ENCODE measurements at places on chromosomes 16 and 17.

- DNase-seq = no peak
These were observed 74.1 kb downstream of the ASIC2 start for GRCh38 chr17:33218698-33219601.

- peak; percentile 68 for DNase-seq
These were observed 8.1 kb upstream of the MT1E start for GRCh38 chr16:56617212-56618085.

DNA sequence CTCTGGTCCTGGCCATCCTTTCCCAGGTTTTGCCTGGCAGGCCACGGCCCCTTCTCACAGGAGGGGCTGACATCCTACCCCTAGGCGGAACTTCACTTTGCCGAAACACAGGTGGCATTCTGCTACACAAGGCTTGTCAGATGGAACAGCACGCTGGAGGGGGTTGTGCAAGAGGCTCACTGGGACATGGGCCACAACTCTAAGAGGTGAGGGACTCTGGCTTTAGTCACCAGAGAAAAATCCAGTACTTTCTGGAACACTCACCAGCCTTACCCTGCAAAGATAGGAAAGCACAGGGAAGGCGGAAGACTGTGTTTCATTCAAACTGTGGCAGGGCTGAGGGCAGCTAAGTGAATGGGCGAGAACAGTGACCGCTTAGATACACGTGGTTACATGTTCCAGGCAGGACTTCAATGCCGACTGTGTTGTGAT is 18.3 kb downstream of the CDC42EP4 start:
- DNase-seq = no peak

GRCh38 chr17:59373882-59374495 is 42.5 kb downstream of the YPEL2 start:
- no peak for DNase-seq

GRCh38 chr17:41718287-41718645 is 6.1 kb downstream of the GAST start:
- DNase-seq = no peak

- no peak for DNase-seq
These were observed 116.5 kb downstream of the BANP start for GRCh38 chr16:88067530-88068411.

- no peak for DNase-seq
These were observed 66.7 kb downstream of the PPM1E start for GRCh38 chr17:58822148-58823050.

GRCh38 chr16:8959921-8960787 is 3.6 kb downstream of the USP7 start:
- DNase-seq = no peak

DNA sequence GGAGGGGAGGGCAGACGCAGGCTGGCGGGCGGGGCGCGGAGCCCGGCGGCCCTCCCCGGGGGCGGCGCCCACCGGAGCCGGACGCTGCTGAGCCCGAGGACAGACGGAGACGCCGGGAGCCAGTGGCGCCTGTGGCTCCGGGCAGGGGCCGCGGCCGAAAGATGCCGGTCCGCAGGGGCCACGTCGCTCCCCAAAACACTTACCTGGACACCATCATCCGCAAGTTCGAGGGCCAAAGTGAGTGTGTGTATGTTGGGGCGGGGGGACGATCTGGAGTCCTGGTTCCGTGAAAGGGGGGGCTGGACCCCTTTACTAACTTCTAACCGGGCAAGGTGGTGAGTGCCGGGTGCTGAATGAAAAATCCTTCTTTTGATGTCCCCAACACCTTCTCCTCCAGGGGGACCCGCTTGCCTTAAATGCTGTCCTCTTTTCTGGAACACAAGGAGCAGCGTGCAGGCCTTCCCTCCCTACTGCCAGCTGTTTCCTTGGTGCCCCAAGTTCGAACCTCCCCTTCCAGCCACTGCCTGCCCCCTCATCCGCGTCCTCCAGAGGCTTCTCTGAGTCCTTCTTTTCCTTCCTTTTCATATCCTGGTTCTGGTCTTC is at the start of gene KCNH6:
Gene KCNH6 (plus strand): TSS at position 106 of the 603 bp plus-strand sequence. CDS start 56 bp downstream, at position 162.
- DNase-seq = no peak

- peak; percentile 36 for DNase-seq
These were observed 757 bp downstream of the ORMDL3 start for GRCh38 chr17:39926588-39927100.

DNA sequence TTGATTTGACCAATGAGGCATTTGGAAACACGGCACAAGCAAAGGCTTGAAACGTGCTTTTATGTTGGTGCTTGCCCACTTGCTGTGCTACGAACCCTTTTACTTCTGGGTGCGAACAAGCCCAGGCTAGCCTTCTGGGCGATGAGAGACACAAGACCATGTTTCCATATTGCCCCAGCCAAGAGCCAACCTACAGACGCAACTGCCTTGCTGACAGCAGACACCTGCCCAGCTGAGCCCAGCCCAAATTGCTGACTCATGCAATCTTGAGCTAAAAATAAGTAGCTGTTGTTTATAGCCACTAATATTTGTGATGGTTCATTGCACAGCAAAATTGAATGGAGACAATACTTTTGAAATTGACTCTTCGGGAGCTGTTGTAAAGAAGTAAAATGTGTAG is 464.5 kb downstream of the WWOX start:
- DNase-seq = no peak

DNA sequence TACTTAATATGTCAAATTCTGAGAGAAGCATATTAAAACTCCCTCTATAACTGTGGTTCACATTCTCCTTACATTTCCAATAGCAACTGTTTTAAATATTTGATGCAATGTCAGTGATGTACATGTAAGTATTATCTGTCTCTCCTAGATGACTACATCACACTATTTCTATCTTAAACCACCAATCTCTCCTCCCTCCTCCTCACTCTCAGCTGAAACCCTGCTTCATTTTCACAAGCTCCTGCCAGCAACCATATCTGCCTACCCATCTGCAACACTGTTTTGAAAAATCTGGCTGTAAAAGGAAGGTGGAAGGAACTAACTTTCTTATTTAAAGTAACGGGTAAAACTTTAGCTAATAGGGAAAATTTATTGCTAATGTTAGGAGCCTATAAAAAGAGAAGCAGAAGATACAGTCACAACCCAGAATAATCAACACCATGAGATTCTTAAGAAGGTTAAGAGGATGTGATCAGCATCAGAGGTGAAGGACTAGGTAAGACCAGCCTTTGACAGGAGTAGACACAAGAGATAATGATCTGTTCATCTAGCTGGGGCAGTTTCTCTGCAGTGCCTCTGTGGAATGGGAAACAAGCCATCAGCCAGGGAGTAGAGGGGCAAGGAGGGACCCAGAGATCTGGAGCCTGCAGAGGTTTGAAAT is 31.0 kb downstream of the MYH10 start:
- no peak for DNase-seq

DNA sequence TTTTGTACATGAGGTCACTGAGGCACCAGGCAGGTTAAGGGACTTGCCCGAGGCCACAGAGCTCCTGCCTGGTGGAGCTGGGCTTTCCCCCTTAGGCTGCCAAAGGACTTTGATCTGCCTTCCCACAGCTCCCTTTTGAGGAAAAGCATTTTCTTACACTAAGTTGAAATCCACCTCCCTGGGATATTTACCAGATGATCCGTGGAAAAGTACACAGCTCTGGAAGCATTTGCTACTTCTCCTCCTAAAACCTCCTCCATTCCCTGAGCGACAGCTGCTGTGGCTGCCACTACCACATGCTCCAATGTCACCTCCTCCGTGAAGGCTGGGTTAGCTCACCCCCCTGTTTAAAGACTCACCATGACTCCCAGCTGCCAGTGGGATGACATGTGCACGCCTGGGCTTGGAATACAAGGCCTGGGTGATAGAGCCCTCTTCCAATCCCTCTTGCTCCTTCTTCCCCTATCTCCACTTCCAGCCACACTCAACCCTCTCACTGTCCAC is 1.2 kb upstream of the MPRIP start:
- no peak for DNase-seq

DNA sequence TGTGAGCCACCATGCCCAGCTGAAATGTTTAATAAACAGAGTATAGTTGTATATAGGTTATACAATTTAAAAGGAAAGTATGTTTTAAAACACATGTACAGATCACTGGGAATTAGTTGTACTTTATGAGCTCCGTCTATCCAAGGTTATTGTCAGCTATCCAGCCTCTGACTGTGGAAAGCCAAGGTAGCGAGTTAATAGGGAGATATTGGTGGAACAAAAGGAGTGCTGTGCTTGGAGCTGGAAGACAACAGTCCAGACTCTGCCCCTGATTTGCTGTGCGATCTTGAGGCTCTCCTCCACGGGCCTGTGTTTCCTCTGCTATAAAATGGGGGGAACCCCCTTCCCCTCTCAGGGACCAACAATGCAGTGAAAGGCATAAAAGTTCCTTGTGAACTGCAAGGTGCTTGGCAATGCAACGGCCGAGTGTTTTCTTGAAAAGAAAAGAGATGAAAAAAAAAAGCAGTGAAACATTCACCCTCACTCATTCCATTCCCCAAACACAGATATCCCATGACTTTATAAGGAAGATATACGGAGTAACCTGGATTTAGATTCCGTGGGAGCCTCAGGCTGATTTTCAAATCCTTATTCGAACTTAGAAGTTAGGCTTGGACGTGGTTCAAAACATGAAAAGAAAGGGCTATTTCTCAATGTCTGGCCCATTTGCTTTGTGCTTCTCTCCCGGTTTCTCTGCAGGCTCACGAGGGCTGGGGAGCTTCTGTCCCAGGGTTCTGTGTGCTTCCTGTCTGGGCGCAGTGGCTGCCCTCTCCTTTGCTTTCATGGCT is 34.1 kb downstream of the CUEDC1 start:
- no peak for DNase-seq

DNA sequence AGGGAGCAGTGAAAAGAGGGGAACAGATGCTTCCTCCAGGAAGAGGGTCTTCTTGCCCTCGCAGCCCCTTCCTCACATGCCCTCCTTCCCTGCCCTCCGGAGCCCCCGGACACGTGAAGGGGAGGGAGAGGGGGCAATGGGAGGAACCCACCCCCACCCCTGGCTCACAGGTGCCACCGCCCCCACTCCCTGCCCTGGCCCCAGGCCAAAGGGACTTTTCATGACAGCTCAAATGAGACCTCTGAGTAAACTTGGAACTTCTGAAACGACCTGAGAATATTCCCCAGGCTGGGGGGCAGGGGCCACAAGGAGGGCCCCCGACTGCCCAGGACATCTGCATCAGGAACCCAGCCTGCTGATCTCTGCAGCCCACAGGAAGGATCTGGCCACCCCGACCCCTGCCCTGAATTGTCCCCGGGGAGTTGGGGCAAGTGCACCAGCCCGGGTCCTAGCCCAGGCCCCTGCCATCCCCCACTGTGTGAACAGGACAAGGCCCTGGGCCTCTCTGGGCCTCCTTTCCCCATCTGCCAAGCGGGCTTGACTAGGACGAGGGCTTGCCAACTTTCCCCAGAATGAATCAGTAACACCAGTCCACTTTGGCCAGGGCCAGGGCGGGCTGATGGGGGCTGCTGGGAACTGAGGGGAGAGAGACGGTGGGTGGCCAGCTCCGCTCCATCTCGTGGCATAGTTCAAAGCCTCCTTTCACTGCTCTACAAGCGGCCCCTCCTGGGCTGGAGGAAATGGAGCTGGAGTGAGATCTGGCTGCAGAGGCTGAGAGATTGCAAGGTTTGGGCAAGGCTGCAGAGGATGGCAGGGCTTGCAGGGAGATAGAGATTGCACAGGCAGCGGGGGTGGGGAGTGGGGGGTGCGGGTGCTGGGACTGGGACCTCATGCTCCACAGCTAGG is 3.8 kb downstream of the IL21R start:
- peak; percentile 76 for DNase-seq

DNA sequence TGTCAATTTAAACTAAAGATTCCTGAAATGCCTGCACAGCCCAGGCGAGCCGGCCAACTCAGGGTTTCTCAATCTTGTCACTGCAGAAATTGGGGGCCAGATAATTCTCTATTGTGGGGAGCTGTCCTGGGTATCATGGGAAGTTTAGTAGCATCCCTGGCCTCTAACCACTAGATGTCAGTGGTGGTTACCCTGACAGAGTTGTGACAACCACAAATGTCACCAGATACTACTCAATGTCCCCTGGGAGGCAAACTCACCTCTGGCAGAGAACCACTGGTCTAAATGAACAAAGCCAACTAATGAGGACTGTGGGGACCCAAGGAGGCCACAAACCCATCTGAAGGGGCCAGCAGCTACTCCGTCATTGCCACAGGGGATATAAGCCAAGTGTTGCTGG is 90.9 kb downstream of the MYH11 start:
- peak; percentile 19 for DNase-seq

DNA sequence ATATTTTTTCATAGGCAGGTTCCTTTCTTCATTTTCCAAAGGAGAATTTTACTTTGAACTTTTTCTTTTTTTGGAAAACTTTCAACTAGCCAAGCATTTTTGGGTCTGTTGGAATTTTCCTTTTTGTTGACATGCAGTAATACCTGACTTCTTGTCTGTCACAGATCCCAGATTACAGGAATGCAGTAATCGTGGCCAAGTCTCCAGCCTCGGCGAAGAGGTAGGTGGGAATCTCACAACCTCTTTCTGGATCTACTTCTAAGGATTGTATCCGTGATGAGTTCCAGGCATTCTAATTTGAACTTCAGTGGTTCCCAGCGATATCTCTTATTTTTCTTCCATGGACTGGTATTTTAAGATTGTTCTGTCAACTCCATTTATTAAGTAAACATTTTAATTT is 31.7 kb downstream of the PRPSAP2 start:
- DNase-seq = no peak

- DNase-seq = no peak
These were observed 48.6 kb downstream of the CDH1 start for GRCh38 chr16:68785715-68786114.

GRCh38 chr17:56987283-56987834 is 9.4 kb downstream of the SCPEP1 start:
- DNase-seq = no peak

- no peak for DNase-seq
These were observed 243.9 kb upstream of the RBFOX1 start for GRCh38 chr16:7088711-7089110.

DNA sequence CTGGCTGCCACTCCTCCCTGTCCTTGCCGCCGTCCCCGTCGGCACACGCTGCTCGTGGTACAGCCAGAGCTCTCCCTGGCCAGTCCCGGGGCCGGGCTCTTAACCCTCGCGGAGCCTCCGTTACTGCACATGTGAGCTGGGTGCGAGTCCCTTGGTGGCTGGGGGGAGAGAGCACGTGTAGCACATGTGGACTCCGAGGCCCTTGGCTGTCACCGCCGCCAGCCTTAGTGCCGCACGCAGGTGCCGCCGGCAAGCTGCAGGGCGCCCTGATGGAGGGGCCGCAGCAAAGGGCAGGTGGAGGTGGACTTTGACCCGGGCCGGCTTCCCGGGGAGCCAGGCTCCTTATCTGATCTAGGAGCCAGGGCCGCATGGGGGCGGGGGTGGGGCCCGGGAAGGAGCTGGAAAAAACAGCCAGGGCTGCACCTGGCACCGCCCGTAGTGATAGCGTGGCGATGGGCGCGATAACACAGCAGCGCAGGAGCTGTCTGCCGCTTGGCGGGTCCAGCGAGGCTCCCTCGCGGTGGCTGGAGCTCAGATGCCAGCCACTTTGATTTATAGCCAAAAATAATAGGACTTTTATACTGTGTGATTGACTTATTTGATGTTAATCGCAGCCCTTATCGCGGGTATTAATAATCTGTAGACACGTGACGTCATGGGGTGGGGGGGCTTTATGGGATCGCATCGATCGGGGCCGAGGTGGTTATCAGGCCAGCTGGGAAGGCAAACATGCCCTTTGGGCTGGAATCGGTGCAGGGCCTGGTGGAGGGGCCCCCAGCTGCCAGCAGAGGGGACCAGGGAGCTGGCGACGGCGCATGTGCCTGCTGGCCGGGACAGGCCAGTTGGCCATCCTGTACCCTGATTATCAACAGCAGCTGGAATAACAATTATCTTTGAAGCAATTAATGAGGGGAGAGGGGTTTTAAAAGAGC is 35.1 kb downstream of the ZFPM1 start:
- no peak for DNase-seq

Data from stimulated activated CD4-positive, alpha-beta T cell treated with anti-CD3 and anti-CD28 coated beads, Interleukin-4, amount 100 ng/mL, for 48 hours (primary cell).